ENCODE measurements at places on chromosomes 11 and 22. TPM values are rescaled to one million over a fixed set of nuclear protein-coding genes. Genes with fewer than 3 reads are reported as not detected.

SMTNL1 gene
- not detected for total RNA-seq

INPP5J gene
- 7.0 TPM for total RNA-seq

TRIM49D1 gene
- total RNA-seq, result not detected

APOA4 gene
- not detected for total RNA-seq

FOLR2 gene
- not detected for total RNA-seq
